Naive thymus-derived CD8-positive, alpha-beta T cell (primary cell): ENCODE measurements at places on chromosomes 3 and 15. TPM values are rescaled to one million over a fixed set of nuclear protein-coding genes. Genes with fewer than 3 reads are reported as not detected.

GRCh38 chr3:180478695-180479094, 123.3 kb upstream of the TTC14 start:
- peaks cover 4% of the 10 kb centered on the region for H3K27me3 ChIP-seq
- H3K4me3 ChIP-seq, result no peak overlapping the region
- no peaks in the 10 kb centered on the region for H3K36me3 ChIP-seq
- no peaks in the 10 kb centered on the region for H3K4me1 ChIP-seq
- no peak for DNase-seq
- no peak overlapping the region for H3K27ac ChIP-seq

GRCh38 chr3:140403079-140403478, 274.8 kb upstream of the TRIM42 start:
- no peak overlapping the region for H3K27ac ChIP-seq
- H3K4me1 ChIP-seq, result no peaks in the 10 kb centered on the region
- H3K27me3 ChIP-seq, result peaks cover 16% of the 10 kb centered on the region

- no peaks in the 10 kb centered on the region for H3K27me3 ChIP-seq
- DNase-seq, result no peak
- H3K27ac ChIP-seq, result peak overlapping the region; percentile 100
Measured at GRCh38 chr15:92899601-92899947, 550 bp upstream of the CHD2 start.

GRCh38 chr3:99578339-99578970, 59.9 kb upstream of the COL8A1 start:
- H3K27ac ChIP-seq, result no peak overlapping the region
- H3K4me3 ChIP-seq, result no peak overlapping the region
- H3K36me3 ChIP-seq, result no peaks in the 10 kb centered on the region
- no peaks in the 10 kb centered on the region for H3K4me1 ChIP-seq
- peaks cover 19% of the 10 kb centered on the region for H3K27me3 ChIP-seq

DNA sequence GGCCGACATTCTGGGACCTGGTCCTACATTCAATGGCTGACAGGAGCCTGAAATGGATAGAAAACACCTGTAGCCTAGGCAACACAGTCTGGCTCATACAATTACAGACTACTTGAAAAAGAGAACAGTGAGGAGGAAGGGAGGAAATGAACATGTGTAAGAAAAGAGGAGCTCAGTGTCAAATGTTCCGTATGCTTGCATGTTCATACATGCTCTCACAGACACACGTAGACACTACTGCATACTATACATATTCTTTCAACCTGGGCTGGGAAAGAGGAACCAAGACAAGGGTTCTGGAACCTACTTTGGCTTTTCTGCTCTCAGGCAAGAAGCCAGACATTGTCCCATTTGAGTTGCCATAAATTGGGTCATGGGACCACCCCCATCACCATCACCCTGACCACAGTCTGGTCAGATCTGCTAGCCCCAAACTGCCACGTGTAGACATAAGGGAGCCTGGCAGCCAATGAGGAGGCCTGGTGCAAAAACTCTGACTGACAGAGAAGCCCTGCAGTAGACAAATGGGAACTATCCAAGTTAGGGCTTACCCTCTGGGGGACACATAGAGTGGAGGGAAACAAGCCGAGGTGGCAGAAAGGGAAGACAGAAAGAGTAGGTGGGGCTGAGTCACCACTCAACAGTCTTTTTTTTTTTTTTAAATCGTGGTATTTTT, 310.0 kb downstream of the SHQ1 start:
- H3K4me1 ChIP-seq, result peaks cover 6% of the 10 kb centered on the region
- no peaks in the 10 kb centered on the region for H3K36me3 ChIP-seq
- no peak for DNase-seq
- H3K4me3 ChIP-seq, result no peak overlapping the region
- H3K27ac ChIP-seq, result no peak overlapping the region

GRCh38 chr15:70068783-70069565, 28.7 kb downstream of the TLE3 start:
- no peaks in the 10 kb centered on the region for H3K27me3 ChIP-seq
- peaks cover 29% of the 10 kb centered on the region for H3K4me1 ChIP-seq
- H3K36me3 ChIP-seq, result peaks cover 28% of the 10 kb centered on the region
- no peak overlapping the region for H3K27ac ChIP-seq

Gene TEX9
- 3.0 TPM for total RNA-seq

Gene FAM174B
- 9.2 TPM for total RNA-seq

Gene LRRC31
- not detected for total RNA-seq
